Testis (tissue), 5 donors: ENCODE measurements at places on chromosomes 6 and 20. TPM values are rescaled to one million over a fixed set of nuclear protein-coding genes. Genes with fewer than 3 reads are reported as not detected.

GRCh38 chr20:7908905-7909304 lies 31.4 kb downstream of the HAO1 start:
- no peak overlapping the region for H3K4me3 ChIP-seq
- no peaks in the 10 kb centered on the region for H3K4me1 ChIP-seq
- no peaks in the 10 kb centered on the region for H3K27me3 ChIP-seq
- no peak for DNase-seq

DNA sequence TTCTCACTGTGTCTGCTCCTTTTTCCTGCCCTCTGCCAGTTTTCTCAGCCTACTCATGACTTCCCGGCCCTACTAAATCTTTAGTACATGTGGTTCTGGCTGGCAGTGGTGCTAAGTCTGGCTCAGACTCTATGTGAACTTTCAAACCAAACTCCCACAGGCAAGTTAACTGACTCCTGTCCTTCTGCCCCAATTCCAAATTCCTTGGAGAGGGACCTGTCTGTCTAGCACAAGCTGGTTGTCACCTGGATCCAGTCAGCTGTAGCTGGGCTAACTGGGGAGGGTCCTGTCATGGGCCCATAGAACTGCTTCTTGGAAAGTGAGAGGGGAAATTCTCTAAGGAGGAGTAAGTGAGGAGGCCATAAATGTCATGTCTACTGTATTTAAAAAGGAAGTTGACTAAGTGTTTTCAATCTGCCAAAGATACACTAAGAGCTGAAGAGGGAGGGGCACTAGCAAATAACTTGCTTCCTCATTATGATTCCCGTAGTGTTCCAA lies 240.1 kb downstream of the KCNQ5 start:
- H3K4me1 ChIP-seq, result no peaks in the 10 kb centered on the region
- H3K36me3 ChIP-seq, result no peaks in the 10 kb centered on the region
- no peak overlapping the region for H3K4me3 ChIP-seq
- H3K27ac ChIP-seq, result no peak overlapping the region

GRCh38 chr6:99236010-99236409 lies 113.5 kb downstream of the FAXC start:
- no peak overlapping the region for H3K4me3 ChIP-seq
- H3K4me1 ChIP-seq, result no peaks in the 10 kb centered on the region
- no peaks in the 10 kb centered on the region for H3K36me3 ChIP-seq
- no peak for DNase-seq
- no peaks in the 10 kb centered on the region for H3K27me3 ChIP-seq
- no peak overlapping the region for H3K27ac ChIP-seq

DNA sequence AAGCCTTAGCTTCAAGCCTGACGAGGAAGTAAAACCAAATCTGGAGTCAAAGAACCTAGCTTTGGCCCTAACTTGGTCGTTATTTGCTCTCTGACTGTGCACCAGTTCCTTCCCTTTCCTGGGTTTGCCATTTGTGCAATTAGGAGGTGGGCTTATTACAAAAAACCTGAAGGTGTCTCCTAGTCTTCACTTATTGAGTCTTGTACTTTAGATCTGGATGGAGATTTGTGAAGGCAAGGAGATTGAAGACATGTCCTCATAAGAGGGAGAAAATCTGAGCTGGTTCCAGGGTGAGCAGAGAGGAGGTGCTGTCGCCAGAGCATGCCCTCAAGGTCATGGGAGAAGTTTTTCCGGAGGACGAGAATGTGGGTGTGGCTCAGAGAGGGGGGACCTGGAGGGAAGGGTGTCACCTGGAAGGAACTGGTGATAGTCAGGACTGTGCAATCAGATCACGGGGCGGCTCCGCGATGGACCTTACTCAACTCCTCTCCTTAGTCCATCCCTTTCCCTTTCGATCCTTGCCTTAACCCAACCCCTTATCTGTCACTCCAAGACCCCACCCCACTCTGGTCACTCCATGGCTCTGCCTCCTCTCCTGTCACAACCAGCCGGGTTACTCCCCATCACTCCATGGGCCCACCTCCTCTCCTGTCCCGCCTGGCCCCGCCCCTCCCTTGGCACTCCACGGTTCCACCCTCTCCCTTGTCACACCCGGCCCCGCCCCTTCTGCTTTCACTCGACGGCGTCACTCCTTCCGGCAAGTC lies 588 bp upstream of the ACSS2 start:
- H3K4me3 ChIP-seq, result peak overlapping the region; percentile 95
- H3K4me1 ChIP-seq, result peaks cover 22% of the 10 kb centered on the region
- no peak for DNase-seq
- H3K27me3 ChIP-seq, result no peaks in the 10 kb centered on the region

DNA sequence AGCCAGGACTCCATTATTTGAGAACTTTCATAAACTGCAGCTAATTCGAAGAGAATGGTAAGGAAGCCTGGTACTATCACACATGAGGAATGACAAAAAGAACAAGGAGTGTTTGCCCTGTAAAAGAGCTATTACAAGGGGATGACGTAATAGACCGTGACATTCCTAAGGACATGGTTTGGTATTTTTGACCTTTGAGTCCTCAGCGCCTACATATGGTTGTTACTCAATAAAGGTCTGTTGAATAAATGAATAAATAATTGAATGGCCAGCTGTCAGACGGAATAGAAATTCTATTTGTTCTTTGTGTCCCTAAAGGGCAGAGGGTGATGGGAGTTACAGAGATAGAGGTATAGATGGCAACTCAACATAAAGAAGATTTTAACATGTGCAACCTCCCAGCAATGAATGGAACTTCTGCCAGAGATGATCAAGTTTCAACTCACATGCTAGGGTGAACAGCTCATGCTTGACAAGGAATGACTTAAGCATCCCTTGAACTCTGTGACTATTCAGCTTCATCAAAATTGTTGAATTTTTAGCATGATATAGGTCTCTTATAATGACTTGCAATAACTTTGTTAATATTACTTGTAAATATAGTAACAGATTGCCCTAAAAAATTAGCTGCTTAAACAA lies 115.4 kb downstream of the TENT5A start:
- H3K36me3 ChIP-seq, result no peaks in the 10 kb centered on the region
- no peak overlapping the region for H3K4me3 ChIP-seq
- no peaks in the 10 kb centered on the region for H3K27me3 ChIP-seq
- DNase-seq, result no peak

- no peak overlapping the region for H3K4me3 ChIP-seq
- no peaks in the 10 kb centered on the region for H3K36me3 ChIP-seq
- no peak overlapping the region for H3K27ac ChIP-seq
- H3K4me1 ChIP-seq, result no peaks in the 10 kb centered on the region
- DNase-seq, result no peak
- H3K27me3 ChIP-seq, result no peaks in the 10 kb centered on the region
Measured at GRCh38 chr6:163897669-163898068, 483.2 kb downstream of the QKI start.

DNA sequence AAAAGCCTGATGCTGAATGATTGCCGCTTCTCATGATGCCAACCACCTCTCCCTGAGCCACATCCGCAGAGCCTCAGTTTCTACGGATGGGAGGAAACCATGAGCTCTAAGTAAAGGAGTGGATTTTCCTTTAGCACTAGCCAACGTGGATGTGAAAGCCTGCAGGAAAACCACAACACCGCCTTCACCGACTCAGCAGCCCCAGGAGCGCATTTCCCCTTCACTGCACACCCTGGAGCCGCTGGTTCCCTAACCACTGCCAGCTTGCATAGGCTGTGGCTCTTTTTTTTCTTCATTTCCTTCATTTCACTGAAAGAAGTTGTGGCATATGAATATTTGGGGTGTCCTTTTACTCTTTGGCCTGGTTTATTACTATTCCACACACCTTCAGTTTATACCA lies 50.5 kb upstream of the SSTR4 start:
- no peaks in the 10 kb centered on the region for H3K27me3 ChIP-seq
- H3K4me1 ChIP-seq, result no peaks in the 10 kb centered on the region
- H3K36me3 ChIP-seq, result no peaks in the 10 kb centered on the region
- H3K27ac ChIP-seq, result no peak overlapping the region

GPR6 gene
- not detected for total RNA-seq

MOG gene
- 0.19 TPM for total RNA-seq

CLPSL2 gene
- total RNA-seq, result not detected

ZNF391 gene
- 11.8 TPM for total RNA-seq

TXLNB gene
- 4.1 TPM for total RNA-seq
